ENCODE measurements at places on chromosomes 2 and 18.

GRCh38 chr2:156124458-156124857 is 208.1 kb downstream of the NR4A2 start:
- no peak for DNase-seq

- no peak for DNase-seq
Measured at GRCh38 chr2:4553241-4553640, 849.9 kb downstream of the DCDC2C start.

DNA sequence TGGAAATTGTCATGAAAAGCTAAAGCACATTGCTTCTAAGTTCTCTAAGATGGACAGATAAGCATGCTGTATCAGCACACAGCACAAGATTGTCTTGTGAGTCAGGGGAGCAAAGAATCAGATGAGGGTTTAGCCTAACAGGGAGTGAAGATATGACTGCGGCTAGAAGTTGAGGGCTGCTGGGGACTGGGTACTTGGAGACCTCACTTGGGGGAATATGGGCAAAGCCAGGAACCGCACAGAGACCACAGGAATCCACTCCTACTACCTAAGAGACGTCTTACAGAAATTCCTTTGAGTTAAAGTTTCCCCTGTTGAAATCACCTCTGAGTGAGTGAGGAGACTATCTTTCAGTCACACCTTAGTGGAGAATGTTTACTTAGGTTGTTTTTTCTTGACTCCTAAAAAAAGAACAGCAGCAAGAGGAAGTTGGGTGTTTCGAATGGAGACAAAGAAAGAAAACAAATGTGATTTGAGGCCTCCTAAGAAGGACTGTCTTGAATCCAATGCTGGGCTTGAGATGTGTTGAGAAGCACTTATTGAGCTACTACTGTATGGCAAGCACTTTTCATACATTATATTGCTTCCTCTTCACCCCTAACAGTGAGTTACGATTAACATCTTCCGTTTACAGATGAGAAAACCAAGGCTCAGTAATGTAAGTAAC is 100.7 kb downstream of the ANKRD44 start:
- DNase-seq, result no peak

- no peak for DNase-seq
Measured at GRCh38 chr2:193251909-193252308, 1057.2 kb upstream of the TMEFF2 start.

- no peak for DNase-seq
Measured at GRCh38 chr2:190707726-190708125, 58.8 kb downstream of the NAB1 start.

DNA sequence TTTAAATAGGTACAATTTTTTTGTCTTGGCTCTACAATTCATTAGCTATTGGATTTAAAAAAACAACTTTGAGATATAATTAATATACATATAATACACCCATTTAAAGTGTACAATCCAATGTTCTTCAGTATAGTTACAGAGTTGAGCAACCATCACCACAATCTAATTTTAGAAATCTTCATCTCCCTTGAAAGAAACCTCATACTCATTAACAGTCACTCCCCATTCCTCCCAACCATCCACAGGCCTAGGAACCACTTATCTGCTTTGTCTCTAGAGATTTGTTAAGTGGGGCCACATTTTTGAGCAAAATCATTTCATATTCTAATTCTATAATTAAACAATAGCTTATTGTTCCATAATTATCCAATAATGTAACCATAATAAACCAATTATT is 32.6 kb downstream of the MRPL33 start:
- DNase-seq, result no peak

All from GM12891 (cell line).